Activated naive CD4-positive, alpha-beta T cell treated with anti-CD3 and anti-CD28 coated beads for 36 hours (primary cell): ENCODE measurements at places on chromosomes 4 and X.

DNA sequence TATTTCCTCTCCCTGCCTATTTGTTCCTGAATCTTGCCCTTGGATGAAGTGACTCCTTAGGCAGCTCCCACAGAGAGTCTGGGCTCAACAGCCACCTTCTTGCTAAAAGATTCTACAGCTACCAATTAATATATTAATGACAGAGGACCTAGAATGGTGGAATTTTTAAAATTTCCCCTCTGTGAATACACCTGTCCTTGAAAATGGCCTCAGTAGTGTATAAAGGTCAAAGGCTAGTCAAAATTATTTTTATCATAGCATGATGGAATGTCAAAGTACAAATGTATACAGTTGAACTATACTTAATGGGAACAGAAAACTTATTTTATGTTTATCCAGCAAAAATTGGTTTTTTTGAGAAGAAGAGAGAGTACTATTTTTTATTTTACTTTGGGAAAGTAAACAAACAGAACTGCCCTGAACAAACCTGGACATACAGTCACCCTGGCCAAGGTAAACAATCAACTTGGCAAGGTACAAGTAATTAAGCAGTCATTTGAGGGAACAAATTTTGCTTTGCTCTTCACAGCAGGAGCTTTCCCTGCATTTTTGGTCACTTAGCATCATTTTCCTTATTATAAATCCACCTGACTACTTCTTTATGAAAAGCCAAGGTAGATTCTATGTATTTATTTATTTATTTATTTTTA lies 250.8 kb downstream of the INPP4B start:
- no peak for DNase-seq

GRCh38 chr4:184310171-184310567 lies 92.5 kb upstream of the ENPP6 start:
- peak; percentile 69 for DNase-seq

DNA sequence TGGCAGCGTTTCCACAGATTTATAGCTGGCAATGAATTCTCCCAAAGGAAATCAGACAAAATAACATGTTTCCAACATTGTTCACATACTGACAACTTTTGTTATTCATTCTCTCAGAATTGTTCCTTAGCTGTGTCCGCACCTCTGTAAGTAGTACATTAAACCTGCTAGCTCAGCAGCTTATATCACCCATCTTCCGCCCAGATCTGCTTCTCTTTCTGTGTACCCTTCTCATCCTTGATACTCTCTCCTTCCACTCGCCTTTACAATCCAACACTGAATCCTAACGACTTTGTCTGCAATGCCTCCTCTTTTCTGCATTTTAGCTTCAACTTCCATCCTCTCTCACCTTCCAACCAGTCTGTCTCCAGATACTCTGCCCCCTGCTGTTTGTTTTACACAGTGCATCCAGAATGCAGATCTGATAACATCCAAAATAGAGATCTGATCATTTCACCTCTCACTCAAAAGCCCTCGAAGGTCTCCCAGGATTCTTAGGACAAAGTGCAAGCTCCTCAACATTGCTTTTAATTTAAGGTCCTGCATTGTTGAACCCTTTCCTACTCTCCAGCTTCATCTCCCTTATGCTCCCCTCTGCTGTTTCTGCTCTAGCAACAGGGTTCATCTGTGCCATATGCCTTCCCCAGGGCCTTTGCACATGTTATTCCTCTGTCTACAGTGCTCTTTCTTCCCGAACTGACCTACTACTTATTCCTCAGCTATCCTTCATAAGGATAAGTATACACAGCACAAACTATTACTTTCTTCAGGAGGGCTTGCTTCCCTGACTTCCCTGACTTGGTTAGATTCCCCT lies 67.3 kb upstream of the VBP1 start:
- peak; percentile 61 for DNase-seq

- DNase-seq: no peak
Measured at GRCh38 chr4:87977521-87978278, 2.2 kb downstream of the SPP1 start.

DNA sequence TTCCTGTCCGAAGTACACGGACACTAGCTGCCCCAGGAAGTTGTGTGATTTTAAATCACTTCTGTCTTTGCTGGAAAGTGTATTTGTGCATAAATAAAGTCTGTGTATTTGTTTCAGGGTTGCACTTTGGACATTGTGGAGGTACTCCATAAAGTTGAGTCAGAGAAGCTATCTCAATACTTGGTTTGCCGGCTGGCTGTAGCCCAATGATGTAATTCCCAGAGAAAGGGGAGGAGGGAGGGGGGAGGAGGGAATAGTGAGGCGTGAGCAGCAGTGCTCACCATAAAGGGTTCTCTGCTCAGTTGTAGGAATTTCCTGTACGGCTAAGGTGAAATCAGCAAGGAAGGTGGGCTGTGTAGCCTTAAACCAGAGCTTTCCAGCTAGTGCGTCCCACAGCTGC lies 7.5 kb downstream of the APEX2 start:
- DNase-seq: no peak

- DNase-seq: no peak
Measured at GRCh38 chr4:168501407-168501806, 4.6 kb downstream of the PALLD start.

- no peak for DNase-seq
Measured at GRCh38 chrX:2261831-2262667, 238.7 kb downstream of the DHRSX start.

DNA sequence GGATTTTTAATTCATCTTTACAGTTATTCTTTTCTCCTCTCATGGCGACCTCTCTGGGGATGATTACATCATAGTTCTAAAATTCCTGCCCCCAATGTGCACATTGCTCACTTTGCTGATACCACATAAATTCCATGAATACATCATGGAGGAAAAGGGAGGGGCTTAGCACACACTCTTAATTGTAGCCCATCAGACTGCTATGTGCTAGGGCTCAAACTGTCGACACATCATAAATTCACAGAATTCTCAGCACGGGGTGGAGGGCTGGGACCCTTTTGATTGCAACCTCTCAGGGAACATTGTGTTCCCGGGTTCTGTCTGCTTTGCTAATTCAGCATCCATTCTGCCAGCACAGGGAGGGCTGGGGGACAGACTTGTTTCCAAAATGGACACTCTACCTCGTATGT lies 592.9 kb downstream of the BCOR start:
- DNase-seq: no peak

DNA sequence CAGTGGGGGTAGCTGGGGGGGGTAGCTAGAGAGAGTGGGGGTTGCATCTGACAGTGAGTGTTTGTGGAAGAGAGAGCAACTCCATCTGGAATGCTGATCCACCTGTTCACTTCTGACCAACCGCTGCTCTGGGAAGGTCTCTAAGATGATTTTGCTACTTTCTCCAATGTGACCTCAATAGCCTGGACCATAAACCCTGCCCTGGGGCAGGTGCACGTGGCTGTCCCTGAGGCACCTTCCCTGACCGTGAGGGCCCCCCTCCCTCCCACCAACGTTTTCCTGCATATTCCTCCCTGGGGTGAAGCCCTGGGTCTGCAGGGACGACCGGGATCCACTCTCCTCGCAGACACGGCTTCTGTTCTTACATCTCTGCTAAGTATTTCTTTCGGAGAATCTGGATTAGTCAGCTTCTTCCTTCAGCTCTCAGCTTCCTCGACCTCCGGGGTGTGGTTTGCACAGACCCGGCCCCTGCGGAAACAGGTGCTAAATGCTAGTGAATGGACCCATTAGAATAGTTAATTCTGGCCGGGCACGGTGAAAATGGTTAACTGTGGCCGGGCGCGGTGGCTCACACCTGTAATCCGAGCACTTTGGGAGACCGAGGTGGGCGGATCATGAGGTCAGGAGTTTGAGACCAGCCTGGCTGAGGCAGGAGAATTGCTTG lies 21.4 kb upstream of the PLCXD1 start:
- no peak for DNase-seq

DNA sequence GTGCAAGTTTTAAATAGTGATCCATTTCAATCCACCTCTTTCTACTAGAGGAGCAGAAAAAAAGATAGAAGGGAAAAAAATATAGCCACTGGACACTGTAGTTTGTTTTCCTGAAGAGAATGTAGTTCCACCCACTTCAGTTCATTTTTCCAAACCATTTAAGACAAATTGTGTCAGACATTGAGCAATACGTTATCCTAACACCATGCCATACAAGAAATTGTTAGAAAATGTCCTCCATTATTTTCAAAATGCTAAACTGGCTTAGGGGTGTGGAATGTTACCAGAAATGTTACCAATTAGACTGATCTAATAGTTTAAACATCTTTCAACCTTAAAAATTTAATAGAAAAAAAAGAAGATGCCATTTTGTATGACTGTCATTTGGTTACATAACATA lies 48.6 kb upstream of the ETNPPL start:
- DNase-seq: no peak

GRCh38 chrX:50726296-50726695 lies 87.7 kb downstream of the SHROOM4 start:
- DNase-seq: no peak

DNA sequence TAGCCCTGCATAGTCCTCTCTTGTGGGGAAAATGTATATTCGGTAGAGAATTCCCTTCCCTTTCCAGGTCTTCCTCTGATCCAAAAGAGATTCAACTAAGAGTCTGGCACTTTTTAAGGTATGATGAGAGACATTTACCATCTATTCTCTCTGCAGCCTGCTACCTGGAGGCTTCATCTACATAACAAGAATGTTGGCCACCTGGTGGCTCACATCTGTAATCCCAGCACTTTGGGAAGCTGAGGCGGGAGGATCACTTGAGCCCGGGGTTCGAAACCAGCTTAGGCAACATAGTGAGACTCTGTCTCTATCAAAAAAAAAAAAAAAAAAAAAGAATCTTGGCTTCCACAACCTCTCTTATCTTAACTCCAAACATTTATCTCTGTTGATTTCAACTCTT lies 40.4 kb upstream of the NOCT start:
- no peak for DNase-seq

DNA sequence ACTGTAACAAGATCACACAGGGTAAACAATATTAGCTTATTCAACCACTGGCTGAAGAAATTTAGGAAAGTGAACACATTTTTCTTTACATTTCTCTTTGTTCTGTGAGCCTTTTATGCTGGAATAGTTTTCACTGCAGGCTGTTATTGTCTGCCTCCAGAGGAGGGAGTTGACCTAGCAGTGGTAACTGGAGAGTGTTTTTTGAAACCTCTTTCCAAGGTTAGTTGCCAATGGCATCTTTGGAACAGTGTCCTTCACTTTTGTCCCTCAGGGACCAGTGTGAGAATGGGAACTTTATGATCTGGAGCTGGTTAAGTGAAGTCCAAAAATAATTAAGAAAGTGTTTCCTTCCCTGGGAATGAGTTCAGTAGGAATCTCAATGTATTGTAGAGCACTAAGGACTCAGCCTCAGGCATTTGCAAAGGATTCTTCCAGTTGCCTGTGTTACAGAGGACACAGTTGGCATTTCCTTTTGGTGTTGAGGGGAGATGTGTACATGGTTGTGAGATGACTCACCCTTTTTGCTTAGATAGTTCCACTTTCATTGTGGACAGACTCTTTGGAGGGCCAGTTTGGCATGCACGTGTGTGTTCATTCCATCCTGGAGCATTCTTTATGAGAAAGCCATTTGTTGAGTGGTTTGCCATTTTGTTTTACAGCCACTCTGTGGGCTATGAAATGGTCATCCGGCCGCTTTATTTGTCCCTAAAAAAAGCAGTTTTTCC lies 61.3 kb downstream of the AR start:
- DNase-seq: no peak

DNA sequence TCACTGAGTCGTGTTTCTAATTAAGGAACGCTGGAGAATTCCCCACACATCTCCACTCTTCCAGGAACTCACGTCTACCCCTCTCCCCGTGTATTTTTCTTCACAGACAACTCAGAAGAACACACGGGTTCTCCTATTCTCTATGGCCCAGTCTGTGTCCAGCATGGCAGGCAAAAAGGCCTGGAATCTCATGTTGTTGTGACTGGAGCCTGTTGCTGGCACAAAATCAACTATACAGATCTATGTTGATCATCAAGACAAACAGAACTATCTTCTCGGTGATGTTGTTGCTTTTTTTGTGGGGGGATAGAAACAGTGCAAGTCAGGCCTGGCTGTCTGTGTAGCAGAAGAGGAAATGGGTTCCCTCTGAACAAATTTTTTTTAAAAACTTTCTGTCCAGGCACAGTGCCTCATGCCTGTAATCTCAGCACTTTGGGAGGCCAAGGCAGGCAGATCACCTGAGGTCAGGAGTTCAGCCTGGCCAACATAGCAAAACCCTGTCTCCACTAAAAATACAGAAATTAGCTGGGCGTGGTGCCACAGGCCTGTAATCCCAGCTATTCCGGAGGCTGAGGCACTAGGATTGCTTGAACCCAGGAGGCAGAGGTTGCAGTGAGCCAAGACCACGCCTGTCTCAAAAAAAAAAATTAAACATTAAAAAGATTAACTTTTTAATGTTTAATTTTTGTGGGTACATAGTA lies 50.5 kb upstream of the CBR4 start:
- no peak for DNase-seq

- no peak for DNase-seq
Measured at GRCh38 chr4:37381040-37381668, 136.6 kb downstream of the NWD2 start.

GRCh38 chr4:88219099-88219498 lies 60.7 kb upstream of the ABCG2 start:
- DNase-seq: no peak

- DNase-seq: no peak
Measured at GRCh38 chr4:81891005-81891996, 419.6 kb upstream of the RASGEF1B start.

- no peak for DNase-seq
Measured at GRCh38 chr4:48602222-48602621, 112.2 kb downstream of the ZAR1 start.

DNA sequence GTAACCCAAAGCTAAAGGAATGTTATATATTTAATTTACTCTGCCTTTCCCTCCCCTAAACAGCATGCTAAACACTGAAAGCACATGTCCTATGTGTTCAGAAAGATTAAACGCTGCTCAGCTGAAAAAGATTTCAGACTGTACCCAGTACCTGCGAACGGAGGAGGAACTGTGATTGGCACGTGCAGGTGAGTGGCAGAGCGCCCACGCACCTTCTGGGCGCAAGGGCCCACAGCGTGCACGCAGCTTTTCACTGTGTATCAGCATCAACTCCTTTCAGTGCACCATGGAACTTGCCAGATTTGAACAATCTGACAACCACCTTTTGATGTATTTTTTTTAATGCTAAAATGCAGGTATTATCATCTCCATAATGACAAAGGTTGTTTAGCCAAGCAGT lies 87.7 kb downstream of the RFC1 start:
- no peak for DNase-seq

- no peak for DNase-seq
Measured at GRCh38 chrX:37405956-37406355, 56.8 kb downstream of the PRRG1 start.

DNA sequence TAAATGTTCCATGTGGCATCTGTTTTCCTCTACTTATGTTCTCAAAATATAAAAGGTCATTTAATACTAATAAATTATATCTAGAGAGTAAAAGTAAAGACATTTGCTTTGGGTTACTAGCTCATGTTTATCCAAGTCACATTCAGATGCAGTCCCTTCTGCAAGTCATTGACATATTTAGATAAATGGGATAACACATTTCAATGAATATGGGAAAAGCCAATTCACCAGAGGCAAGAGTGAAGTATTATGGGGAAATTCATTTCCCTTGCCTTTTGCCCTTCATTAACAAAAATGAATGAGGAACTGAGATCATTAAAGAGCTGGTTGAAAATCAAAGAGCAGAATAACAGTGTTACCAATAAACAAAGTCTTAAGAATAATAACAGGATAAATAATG lies 306.2 kb upstream of the FSTL5 start:
- DNase-seq: no peak

- no peak for DNase-seq
Measured at GRCh38 chr4:150348079-150348478, 233.9 kb upstream of the MAB21L2 start.
